ENCODE measurements at places on chromosomes 4 and X.

GRCh38 chr4:60314416-60314815, 885.7 kb upstream of the ADGRL3 start:
- DNase-seq: no peak

DNA sequence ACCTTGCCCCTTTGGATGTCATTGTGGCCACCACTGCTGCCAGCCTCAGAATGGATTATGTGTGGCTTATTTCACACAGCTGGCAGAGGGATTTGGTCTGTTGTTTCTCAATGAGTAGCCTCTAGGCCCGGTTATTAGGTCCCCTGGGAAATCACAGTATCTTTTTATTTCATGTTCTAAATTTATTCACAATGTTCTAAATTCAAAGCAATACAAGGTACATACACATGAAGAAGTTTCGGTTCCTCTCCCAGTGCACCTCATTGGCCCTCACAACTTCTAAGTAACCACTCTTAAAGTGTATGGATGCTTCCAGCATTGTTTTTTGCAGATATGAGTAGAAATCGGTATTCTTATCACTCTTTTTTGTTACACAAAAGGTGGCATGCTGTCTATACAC, 262.7 kb downstream of the RCHY1 start:
- DNase-seq: no peak

DNA sequence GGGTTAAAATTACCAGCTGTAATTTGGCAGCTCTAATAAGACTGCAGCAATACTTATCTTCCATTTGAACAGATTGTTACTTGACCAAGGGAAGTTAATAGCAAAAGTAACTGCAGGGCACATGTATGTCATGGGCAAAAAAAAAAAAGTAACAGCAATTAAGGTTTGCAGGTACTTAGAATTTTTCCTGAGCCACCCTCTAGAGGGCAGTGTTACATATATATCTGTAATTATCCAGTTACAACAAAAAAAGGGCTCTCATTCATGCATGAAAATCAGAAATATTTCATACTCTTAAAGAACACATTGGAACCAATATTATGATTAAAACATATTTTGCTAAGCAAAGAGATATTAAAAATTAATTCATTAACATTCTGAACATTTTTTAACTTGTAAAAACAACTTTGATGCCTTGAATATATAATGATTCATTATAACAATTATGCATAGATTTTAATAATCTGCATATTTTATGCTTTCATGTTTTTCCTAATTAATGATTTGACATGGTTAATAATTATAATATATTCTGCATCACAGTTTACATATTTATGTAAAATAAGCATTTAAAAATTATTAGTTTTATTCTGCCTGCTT, 25.1 kb downstream of the XIAP start:
- DNase-seq: no peak

DNA sequence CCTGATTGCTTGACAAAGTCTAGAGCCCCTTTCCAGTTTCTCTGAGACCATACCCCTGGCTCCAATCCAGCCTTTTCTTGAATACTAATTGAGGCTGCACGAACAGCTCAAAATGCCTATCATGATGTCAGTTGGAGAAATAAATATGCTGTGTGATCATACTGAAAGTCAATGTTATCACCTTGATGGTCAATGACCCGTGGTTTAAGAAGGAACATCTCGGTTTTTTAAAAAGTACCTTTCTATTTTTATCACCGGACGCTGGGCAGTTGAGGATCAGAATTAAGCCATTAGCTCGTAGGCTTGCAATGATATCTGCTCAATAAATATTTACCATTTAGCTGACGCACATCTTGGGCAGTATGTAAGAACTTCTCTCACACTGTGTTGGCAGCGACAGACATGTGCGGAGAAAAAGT, 852 bp upstream of the WDR44 start:
- no peak for DNase-seq

DNA sequence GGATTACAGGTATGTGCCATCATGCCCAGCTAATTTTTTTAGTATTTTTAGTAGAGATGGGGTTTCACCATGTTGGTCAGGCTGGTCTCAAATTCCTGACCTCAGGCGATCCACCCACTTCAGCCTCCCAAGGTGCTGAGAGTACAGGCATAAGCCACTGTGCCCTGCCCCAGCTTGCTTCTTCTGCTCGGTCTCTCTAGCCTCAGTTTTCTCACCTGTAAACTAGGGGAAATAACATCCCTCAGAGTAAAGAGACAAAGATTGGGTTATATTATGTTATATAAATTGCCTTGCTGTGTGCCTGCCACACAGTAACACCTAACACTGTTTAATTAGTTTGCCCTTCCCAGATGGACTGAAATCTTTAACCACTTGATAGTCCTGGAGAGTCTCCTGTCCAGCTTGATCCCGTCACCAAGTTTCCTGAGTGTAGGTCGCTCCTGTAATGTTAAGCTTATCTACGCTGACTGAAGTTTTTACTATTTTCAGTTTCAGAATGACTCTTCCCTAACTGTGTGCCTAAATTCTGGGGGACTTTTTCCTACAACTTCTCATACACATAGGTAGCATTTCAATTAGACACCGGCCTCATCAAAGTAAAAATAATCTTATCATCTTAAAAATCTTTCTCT, 412.7 kb upstream of the TENM3 start:
- DNase-seq: no peak

- DNase-seq: no peak
Measured at GRCh38 chr4:54032558-54033135, 31.8 kb downstream of the CHIC2 start.

- DNase-seq: no peak
Measured at GRCh38 chr4:137283737-137284136, 248.6 kb downstream of the PCDH18 start.

DNA sequence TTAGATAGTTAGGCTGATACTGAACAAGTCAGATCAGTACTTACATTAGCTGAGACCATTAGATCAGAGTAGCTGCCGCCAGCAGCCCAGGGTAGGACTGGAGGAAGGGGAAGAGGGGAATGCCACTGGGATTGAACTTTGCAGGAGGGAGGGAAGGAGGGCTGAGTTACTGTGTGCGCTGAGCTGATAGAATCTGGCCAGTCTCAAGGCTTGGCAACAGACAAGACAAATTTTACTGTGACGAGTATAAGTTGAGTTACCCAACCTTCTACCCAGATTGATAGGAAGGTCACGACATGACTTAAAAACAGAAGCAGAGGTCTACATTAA, 372.1 kb downstream of the OPHN1 start:
- no peak for DNase-seq

- DNase-seq: no peak
Measured at GRCh38 chr4:40923316-40924095, 173.8 kb downstream of the NSUN7 start.

- no peak for DNase-seq
Measured at GRCh38 chr4:17060230-17060629, 161.8 kb upstream of the LDB2 start.

- DNase-seq: no peak
Measured at GRCh38 chr4:26476545-26476944, 13.7 kb downstream of the CCKAR start.

DNA sequence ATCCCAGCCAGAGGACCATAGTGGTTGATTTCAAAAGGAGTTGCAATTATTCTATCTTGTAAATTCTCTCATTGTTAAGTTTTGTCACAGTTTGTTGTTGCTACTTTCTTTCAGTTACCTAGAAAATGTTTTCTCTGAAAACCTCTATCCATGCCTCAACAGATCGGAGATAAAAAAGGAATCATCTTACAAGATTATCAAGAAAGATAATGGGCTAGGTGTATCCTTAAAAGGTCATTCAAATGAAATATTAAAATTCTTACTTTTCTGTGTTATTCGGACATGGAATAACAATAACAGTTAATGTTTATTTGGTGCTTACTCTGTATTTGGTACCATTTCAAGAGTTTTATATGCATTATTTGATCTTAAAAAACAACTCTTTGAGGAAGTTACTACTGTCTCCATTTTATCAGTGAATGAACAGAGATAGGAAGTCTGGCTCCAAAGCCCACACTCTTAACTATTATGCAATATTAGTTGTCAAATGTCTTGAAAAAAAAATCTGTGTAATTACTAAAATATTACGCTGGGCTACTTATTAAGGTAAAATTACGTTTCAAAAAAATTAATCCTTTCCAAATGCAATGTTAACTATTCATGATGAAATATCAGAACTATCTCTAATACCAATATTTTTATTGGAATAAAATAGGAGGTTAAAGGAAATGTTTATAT, 97.5 kb downstream of the SNCA start:
- no peak for DNase-seq

DNA sequence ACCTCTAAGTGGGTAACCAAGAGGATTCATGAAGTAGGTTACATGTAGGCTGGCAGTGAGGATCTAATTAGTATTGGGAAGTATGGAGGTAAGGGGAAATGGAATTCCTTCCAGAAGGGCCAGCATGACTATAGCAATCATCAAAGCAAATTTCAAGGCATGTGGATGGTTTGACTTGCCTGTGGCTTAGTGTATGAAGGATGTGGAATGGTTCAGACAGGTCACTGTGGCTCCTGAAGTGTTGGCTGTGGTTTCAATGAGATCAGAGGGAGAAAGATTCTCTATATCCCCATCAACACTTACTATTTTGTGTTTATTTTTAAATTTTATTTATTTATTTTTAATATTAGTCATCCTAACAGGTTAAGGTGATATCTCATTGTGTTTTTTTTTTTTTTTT, 121.6 kb upstream of the TBC1D9 start:
- DNase-seq: no peak

DNA sequence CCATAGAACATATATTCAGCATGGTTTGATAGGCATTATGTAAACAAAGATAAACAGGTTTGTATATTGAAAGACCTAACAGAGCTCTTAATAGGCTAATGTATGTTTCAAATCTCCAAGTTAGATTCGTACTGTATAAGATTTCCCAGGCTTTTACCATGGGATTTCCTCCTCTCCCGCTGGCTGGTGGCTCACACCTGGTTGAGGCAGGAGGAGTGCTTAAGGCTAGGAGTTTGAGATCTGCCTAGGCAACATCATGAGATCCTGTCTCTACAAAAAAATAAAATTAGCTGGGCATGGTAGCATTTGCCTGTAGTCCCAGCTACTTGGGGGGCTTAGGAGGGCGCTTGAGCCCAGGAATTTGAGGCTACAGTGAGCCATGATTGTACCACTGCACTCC, 5.4 kb downstream of the CPE start:
- DNase-seq: no peak

DNA sequence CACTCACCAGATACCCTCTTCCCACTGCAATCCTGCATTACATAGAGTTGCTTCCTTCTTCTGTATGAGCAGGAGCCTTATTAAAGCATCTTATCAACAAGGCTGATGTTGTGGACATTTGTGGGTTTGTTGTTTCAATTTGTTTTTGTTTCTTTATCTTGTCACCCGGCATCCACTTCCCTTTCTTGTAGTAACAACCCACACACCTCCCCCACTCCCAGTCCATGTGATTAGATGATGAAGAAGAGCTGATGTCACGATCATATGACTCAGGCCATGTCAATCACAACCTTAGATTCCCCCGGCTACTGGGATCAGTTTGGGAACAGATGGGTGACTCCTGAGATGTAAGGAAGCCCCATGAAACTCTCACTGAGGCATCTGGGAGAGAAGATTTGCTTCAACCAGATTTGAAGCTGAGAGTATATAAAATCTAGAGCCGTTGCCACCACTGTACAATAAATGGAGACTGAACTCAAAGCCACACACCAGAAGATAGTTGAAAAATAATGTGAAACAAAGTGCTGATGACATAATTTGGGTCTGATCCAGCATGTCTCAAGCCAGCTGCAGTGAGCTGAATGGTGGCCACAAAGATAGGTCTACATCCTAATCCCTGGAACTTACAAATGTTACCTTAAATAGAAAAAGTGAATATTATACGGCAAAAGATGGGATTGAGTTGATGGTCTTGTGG, 34.1 kb upstream of the SRD5A3 start:
- no peak for DNase-seq

GRCh38 chr4:80334568-80334967, 962 bp upstream of the CFAP299 start:
- no peak for DNase-seq

GRCh38 chrX:133789829-133790228, 195.6 kb downstream of the GPC3 start:
- DNase-seq: no peak

DNA sequence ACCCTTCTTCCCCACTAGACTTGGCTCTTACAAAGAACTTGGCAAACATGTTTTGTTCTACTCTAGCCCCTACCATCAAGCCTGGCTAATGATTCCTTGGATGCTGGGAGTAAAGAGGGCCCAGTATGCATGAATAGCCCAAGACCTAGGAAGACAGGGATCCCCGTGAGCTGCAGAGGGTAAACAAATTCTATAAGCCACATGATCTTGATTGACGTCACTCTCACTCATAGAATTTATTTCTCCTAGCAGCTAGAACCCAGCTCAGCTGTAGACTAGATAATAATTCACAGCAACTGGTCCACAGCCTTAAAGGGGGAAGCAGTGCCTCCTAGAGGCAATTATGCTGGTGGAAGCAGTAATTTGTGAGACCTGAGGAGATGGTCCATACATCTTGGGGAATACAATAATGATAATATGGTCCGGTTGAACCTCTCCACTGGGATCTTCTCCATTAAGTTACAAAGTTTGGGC, 16.1 kb upstream of the USO1 start:
- DNase-seq: no peak

GRCh38 chrX:119290476-119290875, 54.4 kb downstream of the PGRMC1 start:
- no peak for DNase-seq

GRCh38 chrX:84666086-84666485, 163.8 kb upstream of the HDX start:
- DNase-seq: no peak

- no peak for DNase-seq
Measured at GRCh38 chr4:114866901-114867670, 246.3 kb downstream of the NDST4 start.

GRCh38 chrX:24150898-24151297, 1.4 kb downstream of the ZFX start:
- no peak for DNase-seq

DNA sequence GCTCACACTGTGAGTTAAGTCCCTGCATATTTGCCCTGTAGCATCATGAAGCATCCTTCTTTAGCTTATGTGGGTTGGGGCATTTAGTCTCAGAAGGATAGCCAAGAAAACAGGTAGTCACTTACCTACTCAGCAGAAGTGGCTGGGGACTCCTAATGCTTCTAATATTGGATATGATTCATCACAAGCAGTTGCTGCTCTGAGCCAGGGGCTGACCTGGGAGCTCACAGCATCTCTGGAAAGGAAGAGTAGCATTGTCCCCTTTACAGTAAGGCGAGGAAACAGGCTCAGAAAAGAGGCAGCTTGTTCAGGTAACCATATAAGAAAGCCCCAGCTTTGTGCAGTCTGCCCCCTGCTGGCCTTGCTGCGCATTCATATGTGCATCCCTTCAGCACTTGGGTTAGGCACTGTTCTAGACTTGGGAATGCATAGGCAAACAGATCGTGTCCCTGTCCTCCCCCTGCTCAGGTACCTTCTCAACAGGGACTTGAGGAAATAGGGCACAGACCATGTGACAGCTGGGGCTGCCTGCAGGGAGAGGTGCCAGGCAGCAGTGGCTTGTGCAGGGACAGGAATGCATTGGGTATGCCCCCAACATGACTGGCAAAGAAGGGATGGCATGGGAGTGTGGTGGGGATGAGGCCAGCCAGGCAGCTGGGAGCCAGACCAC, 35.7 kb upstream of the TBC1D14 start:
- peak; percentile 87 for DNase-seq
